Omental fat pad (tissue), 4 donors: ENCODE measurements at places on chromosomes 16 and 17. TPM values are rescaled to one million over a fixed set of nuclear protein-coding genes. Genes with fewer than 3 reads are reported as not detected.

The HBM gene
- total RNA-seq: not detected

The SKAP1 gene
- not detected for total RNA-seq

The TBC1D28 gene
- total RNA-seq: not detected

The PDILT gene
- not detected for total RNA-seq

The KRTAP9-4 gene
- total RNA-seq: not detected

GRCh38 chr17:66386498-66387351 is 84.3 kb downstream of the PRKCA start:
- no peak for DNase-seq

- no peak for DNase-seq
Observed at GRCh38 chr17:51234162-51234561, 25.7 kb downstream of the MBTD1 start.

GRCh38 chr17:77810536-77810935 is 148.0 kb upstream of the TNRC6C start:
- no peak for DNase-seq

DNA sequence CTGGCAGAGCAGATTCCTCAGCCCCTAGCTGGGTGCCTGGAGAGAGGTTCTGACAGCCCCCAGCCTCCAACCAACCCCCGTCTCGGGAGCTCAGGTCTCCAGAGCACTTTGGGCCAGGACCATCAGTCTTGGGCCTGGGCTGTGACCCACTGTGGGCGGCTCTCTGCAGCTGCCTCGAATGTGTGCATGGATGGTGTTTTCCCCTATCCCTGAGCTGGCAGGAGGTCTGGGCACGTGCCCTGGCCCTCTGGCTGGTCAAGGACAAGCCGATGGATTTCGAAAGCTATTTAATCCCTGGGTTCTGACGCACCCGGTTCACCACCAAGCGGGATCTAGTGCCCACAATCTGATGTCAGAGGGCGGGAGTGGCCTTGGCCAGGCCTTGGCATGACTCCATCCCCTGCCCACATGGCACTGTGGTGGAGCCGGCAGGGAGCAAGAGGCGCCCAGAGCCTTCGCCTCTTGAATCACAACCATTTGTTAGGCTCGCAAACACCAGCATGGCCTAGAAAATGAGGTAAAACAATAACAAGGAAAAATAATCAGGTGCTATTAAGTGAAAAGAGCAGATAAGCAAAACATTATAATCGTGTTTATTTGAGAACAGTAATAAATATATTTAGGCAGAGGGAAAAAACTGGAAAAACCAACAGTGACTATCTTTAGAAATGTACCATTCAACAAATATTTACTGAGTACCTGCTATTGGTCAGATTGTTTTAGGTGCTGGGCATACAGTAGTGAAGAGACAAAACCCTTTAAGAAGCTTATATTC is 69.3 kb upstream of the TOB1 start:
- no peak for DNase-seq

DNA sequence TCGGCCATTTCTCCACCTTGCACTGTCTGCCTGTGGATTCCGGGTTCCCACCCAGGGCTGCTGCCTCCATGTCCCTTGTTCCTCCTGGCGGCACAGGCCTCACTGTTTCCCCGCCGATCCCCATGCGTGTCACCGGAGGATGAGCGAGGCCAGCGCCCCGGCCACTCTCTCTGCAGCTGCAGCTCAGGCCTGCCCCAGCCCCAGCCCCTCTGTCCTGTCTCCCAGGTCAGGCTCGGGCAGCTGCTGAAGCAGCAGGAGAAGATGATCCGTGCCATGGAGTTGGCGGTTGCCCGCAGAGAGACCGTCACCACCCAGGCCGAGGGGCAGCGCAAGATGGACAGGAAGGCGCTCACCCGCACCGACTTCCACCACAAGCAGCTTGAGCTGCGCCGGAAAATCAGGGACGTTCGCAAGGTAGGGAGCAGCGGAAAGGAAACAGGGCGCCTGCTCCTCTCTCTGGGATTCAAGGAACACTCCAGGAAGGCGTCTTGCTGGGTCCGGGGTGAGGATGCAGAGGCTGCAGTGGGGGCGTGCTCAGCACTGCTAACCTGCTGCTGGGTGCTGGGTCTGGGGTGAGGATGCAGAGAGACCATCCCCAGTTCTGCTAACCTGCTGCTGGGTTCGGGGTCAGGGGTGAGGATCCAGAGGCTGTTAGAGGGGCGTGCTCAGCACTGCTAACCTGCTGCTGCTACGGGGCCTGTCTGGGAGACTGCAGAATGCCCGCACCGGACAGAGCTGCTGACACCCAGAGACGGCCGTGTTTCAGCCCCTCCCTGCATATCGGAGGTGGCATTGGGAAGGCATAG is 6.1 kb upstream of the GAA start:
- DNase-seq: no peak

- DNase-seq: no peak
Observed at GRCh38 chr16:971981-972315, 1.2 kb upstream of the LMF1 start.

- no peak for DNase-seq
Observed at GRCh38 chr16:24850289-24850938, 4.7 kb downstream of the SLC5A11 start.

- no peak for DNase-seq
Observed at GRCh38 chr16:12207939-12208338, 231.4 kb downstream of the SNX29 start.

GRCh38 chr16:73553941-73554660 is 506.2 kb upstream of the ZFHX3 start:
- DNase-seq: no peak

DNA sequence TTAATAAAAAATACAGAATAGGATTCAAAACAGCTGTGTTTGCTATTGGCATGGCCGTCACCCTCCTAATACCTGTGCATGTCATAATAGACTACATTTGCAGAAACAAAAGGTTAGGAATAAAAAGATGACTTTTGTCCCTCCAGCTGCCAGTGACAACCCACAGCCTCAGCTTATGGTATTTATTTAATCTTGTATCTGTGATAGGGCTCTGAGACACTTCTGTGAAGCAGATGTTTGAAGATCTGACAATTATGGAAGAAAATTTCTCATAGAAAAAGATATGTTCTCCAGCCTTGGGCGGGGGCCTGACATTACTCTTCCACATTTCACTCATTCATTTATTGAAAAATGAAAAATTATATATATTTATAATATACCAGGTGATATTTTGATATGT is 62.2 kb downstream of the PITPNC1 start:
- DNase-seq: no peak

- DNase-seq: no peak
Observed at GRCh38 chr17:55163408-55163807, 101.4 kb upstream of the HLF start.

DNA sequence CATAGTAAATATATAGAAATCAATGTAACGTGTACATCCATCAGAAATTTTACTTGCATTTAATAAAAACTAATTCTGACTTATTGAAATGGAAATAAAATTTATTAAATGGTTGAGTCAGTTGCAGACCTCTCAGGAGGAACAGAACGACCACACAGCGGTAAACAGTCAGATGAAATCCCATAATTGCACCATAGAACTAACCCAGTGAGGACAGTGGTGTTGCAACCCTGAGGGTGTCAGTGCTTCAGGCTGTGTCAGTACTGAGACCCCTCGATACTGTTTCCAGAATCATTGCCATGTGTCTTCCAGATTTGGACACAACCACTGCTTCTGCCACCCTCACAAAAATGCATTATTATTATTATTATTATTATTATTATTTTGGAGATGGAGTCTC is 29.0 kb upstream of the SSTR2 start:
- DNase-seq: no peak
